Mucosa of gallbladder (tissue), 1 donor: ENCODE measurements at places on chromosomes 6 and 20. TPM values are rescaled to one million over a fixed set of nuclear protein-coding genes. Genes with fewer than 3 reads are reported as not detected.

DNA sequence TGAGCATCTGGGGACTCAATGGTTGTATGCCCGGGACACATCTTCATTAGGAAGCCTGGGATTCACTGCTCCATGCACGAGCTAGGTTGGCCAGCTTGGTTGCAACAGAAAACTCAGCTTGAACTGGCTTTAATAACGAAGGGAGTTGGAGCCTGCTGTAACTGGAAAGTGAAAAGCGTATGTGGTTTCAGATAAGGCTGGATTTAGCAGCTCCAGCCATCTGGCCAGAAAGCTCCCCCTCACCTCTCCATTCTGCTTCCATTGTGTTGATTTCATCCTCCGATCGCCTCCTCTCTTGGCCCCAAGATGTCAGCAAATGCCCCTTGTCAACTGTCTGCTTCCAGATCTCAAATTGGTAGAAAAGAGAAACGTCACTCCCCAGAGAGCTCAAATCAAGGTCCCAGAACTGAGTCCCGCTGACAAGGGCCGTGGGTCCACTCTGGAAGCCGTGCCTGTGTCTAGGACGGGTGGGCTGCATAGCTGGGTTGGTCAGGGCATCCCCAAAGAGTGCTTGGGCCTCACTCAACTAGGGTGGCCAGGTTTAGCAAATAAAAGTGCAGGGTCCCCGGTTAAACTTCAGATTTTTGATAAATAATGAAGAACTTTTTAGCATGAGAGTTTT is 117.0 kb upstream of the PMEPA1 start:
- DNase-seq = no peak

The PTK6 gene
- 11.0 TPM for total RNA-seq

DNA sequence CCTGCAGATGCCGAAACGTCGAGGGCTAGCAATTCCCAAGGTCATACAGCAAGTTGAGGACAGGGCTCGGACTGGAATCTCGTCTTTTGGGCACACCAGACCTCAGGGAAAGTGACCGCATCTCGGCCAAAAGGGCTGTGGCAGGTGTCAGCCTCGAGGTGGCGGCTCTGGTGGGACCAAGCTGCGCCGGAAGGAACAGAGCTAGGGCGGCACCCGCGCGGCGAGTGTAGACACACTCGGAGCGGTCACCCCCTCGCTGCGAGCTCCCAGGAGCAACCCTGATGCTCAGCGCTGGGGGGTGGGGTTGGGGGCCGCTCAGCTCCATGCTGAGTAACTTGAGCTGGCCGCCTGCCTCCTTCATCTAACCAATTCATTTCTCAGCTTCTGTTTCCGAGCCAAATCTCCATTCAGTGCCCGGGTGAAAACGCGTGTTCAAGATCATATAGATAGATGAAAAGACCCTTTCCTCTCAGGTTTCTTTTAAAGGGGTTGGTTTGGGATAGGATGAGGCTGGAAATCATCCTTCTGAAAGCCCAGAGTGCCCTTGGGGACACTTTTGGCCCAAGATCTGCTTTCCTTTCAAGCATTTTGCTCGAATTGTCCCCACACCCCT is 2.2 kb upstream of the TUBB2B start:
- DNase-seq = no peak

- no peak for DNase-seq
These were observed 1.7 kb upstream of the TOMM34 start for GRCh38 chr20:44961870-44962267.

DNA sequence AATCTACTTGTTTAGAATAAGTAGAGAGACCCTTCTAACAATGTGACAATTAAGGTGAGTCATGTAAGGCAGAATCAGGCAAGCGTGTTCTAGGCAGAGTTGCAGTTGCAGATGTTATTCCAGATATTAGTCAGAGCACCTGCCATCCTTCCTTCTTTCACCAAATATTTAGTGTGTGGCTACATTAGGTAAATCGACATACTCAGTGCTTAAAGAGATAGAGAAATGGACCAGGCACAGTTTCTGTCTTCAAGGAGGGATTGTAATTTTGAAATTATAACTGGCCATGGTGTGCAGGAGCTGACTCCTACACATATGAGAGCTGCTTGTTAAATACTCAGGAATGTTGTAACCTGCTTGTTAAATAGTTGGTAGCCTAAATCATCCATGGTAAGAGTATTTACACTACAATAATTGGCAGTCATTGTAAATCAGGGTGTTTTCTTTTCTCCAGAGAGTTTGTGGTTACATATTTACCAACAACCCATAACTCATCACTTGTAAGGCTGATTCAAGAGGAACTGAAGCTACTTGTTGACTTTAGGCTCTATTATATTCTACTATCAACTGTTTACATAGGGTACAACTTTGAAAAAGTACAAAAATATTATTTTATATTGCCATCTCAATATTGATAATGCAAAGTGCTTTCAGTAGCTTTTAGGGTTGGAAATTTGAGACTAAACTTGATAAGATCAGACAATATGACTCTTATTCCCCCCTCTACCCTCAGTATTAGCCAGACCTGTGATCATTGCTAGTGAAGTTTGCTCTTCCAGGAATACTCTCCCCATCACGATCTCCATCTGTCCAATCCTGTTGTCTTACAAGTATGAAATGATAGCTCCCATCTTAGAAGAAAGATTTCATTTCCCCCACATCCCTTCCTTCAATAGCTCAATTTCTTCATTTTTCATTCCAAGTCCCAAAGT is 607.1 kb downstream of the COL12A1 start:
- DNase-seq = no peak

- no peak for DNase-seq
These were observed 176.2 kb upstream of the SASH1 start for GRCh38 chr6:148166339-148166968.
